ENCODE measurements at places on chromosomes 2 and 18.

DNA sequence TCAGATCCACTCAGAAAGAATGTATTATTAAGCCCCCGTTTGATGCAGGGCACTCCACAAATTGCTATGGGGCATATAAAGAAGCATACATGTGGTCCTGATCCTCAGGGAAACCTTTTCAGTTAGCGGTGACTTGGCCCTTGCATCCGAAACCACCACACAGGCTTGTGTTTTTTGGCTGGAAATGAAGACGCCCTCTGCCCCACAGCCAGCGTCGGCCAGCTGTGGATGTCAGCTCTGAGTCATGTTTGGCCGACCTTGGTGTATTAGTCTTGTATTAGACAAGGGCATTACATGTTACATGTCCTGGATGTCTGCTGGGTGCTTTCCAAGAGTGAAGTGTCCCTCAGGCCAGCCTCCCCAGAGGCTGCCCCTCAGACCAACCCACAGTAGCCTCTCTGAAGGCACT lies 107.6 kb upstream of the MAP3K20 start:
- DNase-seq, result no peak

DNA sequence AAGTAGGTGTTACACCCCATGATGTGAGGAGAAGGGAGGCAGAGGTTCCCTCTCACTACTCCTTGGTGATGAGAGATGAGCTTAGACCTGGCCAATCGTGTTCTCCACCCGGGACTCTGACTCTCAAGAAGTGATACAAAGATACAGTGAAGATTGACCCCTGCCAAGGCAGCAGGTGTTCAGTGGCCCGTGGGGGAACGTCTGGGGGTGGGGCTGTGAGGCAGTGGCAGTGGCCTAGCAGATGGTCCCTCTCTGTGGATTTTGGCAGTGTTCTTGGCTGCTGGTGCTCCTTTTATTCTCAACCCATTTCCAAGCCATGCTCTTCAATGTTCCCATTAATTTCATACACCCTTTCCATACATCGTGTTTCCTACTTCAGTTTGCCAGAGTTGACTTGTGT lies 120.4 kb upstream of the NEDD4L start:
- no peak for DNase-seq

- DNase-seq, result no peak
Observed at GRCh38 chr2:230600881-230601280, 111.8 kb upstream of the CAB39 start.

DNA sequence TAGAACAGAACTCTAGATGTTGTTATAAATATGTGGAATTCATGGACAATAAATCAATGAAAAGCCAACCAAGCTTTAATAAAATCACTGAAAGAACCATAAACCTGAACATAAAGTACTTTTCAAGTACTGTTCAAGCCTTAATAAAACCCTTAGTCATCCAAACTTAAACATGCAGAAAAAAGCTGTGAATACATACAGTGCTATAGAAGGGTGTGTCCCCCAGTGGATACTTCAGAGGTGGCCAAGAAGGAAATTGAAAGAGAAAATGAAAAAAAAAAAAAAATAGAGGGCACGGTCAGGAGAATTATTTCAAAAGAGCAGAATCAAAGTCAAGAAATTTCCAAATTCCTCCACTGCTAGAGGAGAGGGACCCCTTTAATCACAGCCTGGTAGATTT lies 141.1 kb downstream of the SP100 start:
- no peak for DNase-seq

DNA sequence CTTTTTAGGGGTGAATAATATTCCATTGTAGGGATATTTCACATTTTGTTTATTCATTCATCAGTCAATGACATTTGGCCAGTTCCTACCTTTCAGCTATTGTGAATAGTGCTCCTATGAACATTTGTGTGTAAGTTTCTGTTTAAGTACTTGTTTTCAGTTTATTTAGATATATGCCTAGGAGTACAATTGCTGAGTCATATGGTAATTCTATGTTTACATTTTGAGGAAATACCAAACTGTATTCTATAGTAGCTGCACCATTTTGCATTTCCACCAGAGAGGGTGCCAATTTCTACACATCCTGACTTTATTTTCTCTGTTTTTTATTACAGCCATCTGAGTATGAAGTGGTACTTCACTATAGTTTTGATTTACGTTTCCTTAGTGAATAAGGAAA lies 54.4 kb upstream of the ZNF236 start:
- DNase-seq, result no peak

- DNase-seq, result no peak
Observed at GRCh38 chr2:24515335-24515734, 24.3 kb downstream of the NCOA1 start.

- no peak for DNase-seq
Observed at GRCh38 chr2:74625658-74626425, 22.3 kb downstream of the M1AP start.

- DNase-seq, result no peak
Observed at GRCh38 chr2:46875226-46875899, 40.2 kb downstream of the MCFD2 start.

GRCh38 chr2:222714361-222715241 lies 43.1 kb downstream of the MOGAT1 start:
- DNase-seq, result no peak

- DNase-seq, result no peak
Observed at GRCh38 chr18:6449213-6449612, 34.5 kb upstream of the L3MBTL4 start.

GRCh38 chr2:179240481-179241451 lies 23.9 kb downstream of the SESTD1 start:
- no peak for DNase-seq

GRCh38 chr18:57780706-57781347 lies 22.3 kb downstream of the ATP8B1 start:
- peak; percentile 12 for DNase-seq

- DNase-seq, result no peak
Observed at GRCh38 chr2:233447506-233448219, 93.4 kb downstream of the DGKD start.
